NCI-H774 (cell line): ENCODE measurements at places on chromosomes 16 and 17.
A peak's percentile ranks its signal among the peaks of the same experiment; 100 is the strongest.

DNA sequence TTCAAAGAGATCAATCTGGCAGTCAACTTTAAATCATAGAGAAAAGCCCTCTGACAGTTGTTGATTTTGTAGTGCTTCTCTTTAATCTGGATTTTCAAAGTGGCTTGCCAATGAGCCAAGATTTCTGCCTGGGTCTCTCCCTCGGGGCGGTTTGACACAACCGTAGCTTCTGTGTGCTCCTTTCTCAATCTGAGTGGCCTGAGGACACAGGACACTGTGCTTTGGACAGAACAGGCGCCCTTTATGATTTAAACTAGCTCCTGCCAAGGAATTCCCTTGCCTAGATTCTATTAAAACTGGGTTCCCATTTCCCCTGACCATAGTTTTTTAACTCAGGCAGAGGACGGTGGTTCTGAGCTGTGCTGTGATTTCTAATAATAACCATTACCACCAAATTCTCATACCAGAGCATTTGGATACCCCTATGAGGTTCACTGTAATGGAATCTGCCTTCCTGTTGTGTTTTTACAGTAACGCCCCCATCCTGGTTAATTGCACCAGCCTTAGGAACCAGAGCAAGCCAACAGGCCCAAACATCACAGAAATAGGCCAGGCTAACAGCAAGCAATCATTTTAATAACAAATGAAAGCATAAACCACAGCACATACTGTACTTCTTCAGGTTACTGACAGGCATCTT, 4.0 kb downstream of the ZFHX3 start:
- no peak for DNase-seq

DNA sequence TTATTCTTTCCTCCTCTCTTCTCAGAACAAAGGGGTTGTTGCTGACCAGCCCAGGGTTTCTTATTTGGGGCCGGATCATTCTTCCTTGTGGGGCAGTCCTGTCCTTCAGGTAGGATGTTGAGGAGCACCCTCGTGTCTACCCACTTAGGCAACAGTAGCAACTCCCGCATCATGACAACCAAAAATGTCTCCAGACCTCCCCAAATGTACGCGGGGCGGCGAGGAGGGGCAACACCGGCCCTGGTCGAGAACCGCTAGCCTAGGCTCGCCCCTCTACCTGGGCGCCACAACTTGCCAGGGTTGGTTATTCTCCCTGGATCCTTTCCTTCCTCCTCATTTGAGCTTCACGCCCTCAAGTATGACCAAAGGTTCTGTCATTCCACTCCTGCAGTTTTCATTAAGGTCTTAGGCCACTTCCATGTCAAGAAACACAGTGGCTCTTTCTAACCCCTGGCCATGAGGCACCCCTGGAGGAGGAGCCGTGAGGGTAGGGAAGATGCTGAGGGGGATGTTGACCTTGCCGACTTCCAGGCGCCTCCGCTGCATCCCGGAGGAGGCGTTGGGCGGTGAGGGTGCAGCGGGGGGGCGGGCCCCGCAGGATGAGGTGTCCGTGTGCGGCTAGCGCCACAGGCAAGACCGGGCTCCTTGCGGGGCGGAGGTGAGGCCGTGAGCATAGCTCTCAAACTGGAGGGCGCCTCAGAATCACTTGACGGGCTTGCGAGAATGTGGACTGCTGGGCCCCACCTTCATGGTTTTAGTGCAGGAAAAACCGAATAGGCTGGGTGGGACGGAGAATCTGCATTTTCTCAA, 712 bp upstream of the SPECC1 start:
- DNase-seq, result peak; percentile 2

- DNase-seq, result no peak
Measured at GRCh38 chr17:74472890-74473289, 6.5 kb downstream of the CD300A start.

DNA sequence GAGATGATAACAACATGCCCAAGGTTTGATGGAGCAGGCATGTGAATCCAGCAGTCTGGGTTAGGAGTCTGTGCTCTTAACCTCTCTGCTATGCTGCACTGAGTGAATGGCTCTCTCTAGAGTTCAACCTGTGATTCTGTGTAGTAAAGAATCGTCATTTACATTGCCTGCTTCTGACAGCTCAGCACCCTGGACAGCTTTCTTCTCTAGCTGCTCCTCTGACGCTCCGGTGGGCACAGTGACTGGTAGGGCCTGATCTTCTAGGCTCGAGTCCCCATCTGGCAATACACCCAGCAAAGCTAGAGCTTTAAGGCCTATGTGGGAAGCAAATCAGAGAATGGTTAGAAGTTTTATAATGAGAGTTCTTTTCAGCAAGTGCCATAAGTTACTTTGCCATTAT, 85.3 kb upstream of the ATP2A3 start:
- DNase-seq, result no peak

- no peak for DNase-seq
Measured at GRCh38 chr16:4911970-4912386, 25.0 kb downstream of the PPL start.

GRCh38 chr17:38418693-38419507, 9.4 kb upstream of the ARHGAP23 start:
- no peak for DNase-seq

DNA sequence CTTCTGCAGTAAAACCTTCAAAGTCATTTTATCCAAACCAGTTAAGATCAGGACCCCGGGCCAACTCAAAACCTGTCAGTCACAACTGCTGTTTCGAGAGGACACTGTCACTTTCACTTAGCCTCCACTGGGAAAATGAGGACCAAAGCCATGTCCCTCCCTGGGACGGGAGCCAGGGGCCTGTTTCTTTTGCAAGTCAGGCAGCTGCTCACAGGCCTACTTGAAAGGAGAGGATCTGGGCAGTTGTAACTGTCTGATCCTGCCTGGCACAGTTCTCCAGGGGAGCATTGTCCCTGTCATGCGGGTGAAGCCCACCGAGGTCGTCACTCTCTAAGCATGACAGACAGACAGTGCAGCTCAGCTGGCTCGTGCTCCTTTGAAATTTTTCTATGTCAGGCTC, 276.2 kb downstream of the NPIPA8 start:
- no peak for DNase-seq

- no peak for DNase-seq
Measured at GRCh38 chr16:49629851-49630250, 226.1 kb downstream of the ZNF423 start.
